Melanocyte of skin (primary cell): ENCODE measurements at places on chromosomes 4 and X. TPM values are rescaled to one million over a fixed set of nuclear protein-coding genes. Genes with fewer than 3 reads are reported as not detected.

GPC3 gene
- under 0.01 TPM in 2 replicates for total RNA-seq

MAGEA1 gene
- total RNA-seq: not detected in 2 replicates

HTN1 gene
- not detected in 2 replicates for total RNA-seq

PCDH18 gene
- total RNA-seq: under 0.01 and 1.5 TPM in 2 replicates

FRMPD3 gene
- under 0.01 TPM in 1 of 2 replicates, not detected in the other for total RNA-seq

CLNK gene
- not detected in 2 replicates for total RNA-seq

CCSER1 gene
- 1.0 and 2.5 TPM in 2 replicates for total RNA-seq

LRIT3 gene
- under 0.01 and 0.36 TPM in 2 replicates for total RNA-seq

MAGEB10 gene
- total RNA-seq: not detected in 2 replicates

BLOC1S4 gene
- 9.6 and 11.3 TPM in 2 replicates for total RNA-seq

GYG2 gene
- 36.6 and 39.0 TPM in 2 replicates for total RNA-seq

PITX2 gene
- total RNA-seq: not detected in 2 replicates

NDP gene
- not detected in 2 replicates for total RNA-seq

HTN3 gene
- total RNA-seq: not detected in 2 replicates

KCNE5 gene
- 0.33 TPM in 1 of 2 replicates, not detected in the other for total RNA-seq

QDPR gene
- 37.5 and 44.7 TPM in 2 replicates for total RNA-seq

SAGE1 gene
- total RNA-seq: not detected in 2 replicates

PDE5A gene
- total RNA-seq: 0.67 and 2.2 TPM in 2 replicates

CXCL10 gene
- 1.5 and 10.3 TPM in 2 replicates for total RNA-seq

GPM6B gene
- 87.9 and 124 TPM in 2 replicates for total RNA-seq

PLAC8 gene
- not detected in 2 replicates for total RNA-seq

DIAPH2 gene
- total RNA-seq: 22.3 and 37.3 TPM in 2 replicates

ANXA3 gene
- 10.3 and 11.7 TPM in 2 replicates for total RNA-seq

SPANXC gene
- not detected in 2 replicates for total RNA-seq

DDIT4L gene
- total RNA-seq: 9.0 and 11.9 TPM in 2 replicates

NWD2 gene
- not detected in 2 replicates for total RNA-seq

AFP gene
- total RNA-seq: 0.36 TPM in 1 of 2 replicates, not detected in the other

OPN1MW2 gene
- total RNA-seq: not detected in 2 replicates

SGMS2 gene
- 13.1 and 20.3 TPM in 2 replicates for total RNA-seq

HSFX2 gene
- not detected in 2 replicates for total RNA-seq

IL13RA2 gene
- 0.62 and 1.3 TPM in 2 replicates for total RNA-seq

ZAR1 gene
- total RNA-seq: not detected in 2 replicates

HEPH gene
- 0.33 and 2.9 TPM in 2 replicates for total RNA-seq

ZNF330 gene
- total RNA-seq: 52.9 and 55.4 TPM in 2 replicates

TEX13C gene
- not detected in 2 replicates for total RNA-seq

ANOS1 gene
- total RNA-seq: under 0.01 and 0.77 TPM in 2 replicates

TCEAL5 gene
- total RNA-seq: not detected in 2 replicates

ADGRG4 gene
- not detected in 2 replicates for total RNA-seq

PPP1R2C gene
- total RNA-seq: not detected in 2 replicates

DOCK11 gene
- total RNA-seq: 6.3 and 8.3 TPM in 2 replicates

TEX13D gene
- total RNA-seq: not detected in 2 replicates

TMPRSS11F gene
- total RNA-seq: under 0.01 TPM in 2 replicates

GIMD1 gene
- not detected in 2 replicates for total RNA-seq

YIPF6 gene
- 25.8 and 42.9 TPM in 2 replicates for total RNA-seq

KIF4A gene
- total RNA-seq: 8.0 and 11.7 TPM in 2 replicates

ZFP92 gene
- 0.62 and 0.67 TPM in 2 replicates for total RNA-seq

HTR2C gene
- not detected in 2 replicates for total RNA-seq

DUSP21 gene
- total RNA-seq: under 0.01 TPM in 1 of 2 replicates, not detected in the other

RASSF6 gene
- not detected in 2 replicates for total RNA-seq

SMIM31 gene
- total RNA-seq: not detected in 2 replicates

GPC4 gene
- under 0.01 TPM in 1 of 2 replicates, not detected in the other for total RNA-seq

FATE1 gene
- not detected in 2 replicates for total RNA-seq

HGFAC gene
- not detected in 2 replicates for total RNA-seq

DRP2 gene
- total RNA-seq: under 0.01 TPM in 2 replicates

NFKB1 gene
- 40.6 and 41.0 TPM in 2 replicates for total RNA-seq

ESX1 gene
- total RNA-seq: not detected in 2 replicates

KDM6A gene
- 19.0 and 19.6 TPM in 2 replicates for total RNA-seq

MAP7D3 gene
- 9.7 and 14.0 TPM in 2 replicates for total RNA-seq
